ENCODE measurements at places on chromosomes 1 and 21. TPM values are rescaled to one million over a fixed set of nuclear protein-coding genes. Genes with fewer than 3 reads are reported as not detected.

CA6 gene
- total RNA-seq = not detected

LCE1A gene
- not detected for total RNA-seq

DCST1 gene
- total RNA-seq = not detected

SYT6 gene
- not detected for total RNA-seq

ERG gene
- total RNA-seq = not detected

ALX3 gene
- 0.11 TPM for total RNA-seq

GRCh38 chr1:207088161-207088560, 499 bp upstream of the C4BPB start:
- H3K27me3 ChIP-seq = no peaks in the 10 kb centered on the region
- peak; percentile 5 for DNase-seq
- H3K36me3 ChIP-seq = no peaks in the 10 kb centered on the region
- no peak overlapping the region for H3K4me3 ChIP-seq
- peaks cover 2% of the 10 kb centered on the region for H3K4me1 ChIP-seq

DNA sequence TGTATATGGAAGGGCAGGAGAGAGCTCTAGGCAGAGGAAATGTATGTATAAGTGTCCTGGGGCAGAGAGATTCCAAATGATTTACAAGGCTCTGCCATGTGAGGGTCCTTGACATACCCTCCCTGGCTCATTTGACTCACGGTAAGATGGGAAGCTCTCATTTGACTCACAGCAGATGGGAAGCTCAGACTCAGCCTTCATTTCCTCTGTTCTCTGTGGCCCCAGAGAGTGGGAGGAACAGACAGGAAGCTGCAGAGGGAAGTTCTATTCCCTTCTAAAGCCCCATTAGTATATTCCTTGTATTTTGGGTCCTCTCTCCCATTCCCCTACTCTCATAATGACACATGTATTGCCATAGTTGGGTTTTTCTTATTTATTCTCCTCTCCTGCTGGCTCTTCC, 44.9 kb downstream of the FOXD2 start:
- DNase-seq = no peak
- H3K27ac ChIP-seq = no peak overlapping the region
- H3K4me3 ChIP-seq = no peak overlapping the region
- no peaks in the 10 kb centered on the region for H3K4me1 ChIP-seq

DNA sequence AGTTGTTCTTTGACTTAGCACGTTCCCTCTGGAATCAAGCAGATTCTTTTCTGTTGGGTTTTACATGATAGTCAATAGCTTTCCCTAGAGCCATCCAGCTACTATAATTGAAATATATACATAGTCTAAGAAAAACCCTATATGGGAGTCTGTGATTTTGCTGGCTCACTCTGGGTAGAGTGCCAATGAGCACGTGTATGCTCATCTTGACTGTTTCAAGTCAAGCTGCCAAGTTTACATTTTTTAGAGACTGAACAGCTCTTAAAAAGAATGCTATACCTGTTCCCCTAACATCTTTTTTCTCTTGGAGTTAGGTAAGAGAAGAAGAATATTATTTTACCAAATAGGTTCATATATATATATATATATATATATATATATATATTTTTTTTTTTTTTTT, 182.8 kb upstream of the NRIP1 start:
- no peak overlapping the region for H3K4me3 ChIP-seq
- DNase-seq = no peak
- H3K4me1 ChIP-seq = no peaks in the 10 kb centered on the region
- no peak overlapping the region for H3K27ac ChIP-seq

DNA sequence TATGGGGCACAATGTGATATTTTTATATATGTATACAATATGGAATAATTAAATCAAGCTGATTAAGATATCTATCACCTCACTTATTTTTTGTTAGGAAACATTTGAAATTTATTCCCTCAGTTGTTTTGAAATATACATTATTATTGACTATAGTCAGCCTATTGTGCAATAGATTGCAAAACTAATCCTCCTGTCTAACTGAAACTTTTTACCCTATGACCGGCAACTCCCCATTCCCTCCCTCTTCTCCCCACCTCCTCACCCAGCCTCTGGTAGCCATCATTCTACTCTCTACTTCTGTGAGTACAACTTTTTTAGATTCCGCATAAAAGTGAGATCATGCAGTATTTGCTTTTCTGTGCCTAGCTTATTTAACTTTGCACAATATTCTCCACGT, 117.7 kb upstream of the SGIP1 start:
- no peak overlapping the region for H3K4me3 ChIP-seq
- no peaks in the 10 kb centered on the region for H3K36me3 ChIP-seq
- DNase-seq = no peak
- H3K4me1 ChIP-seq = peaks cover 16% of the 10 kb centered on the region

- H3K36me3 ChIP-seq = no peaks in the 10 kb centered on the region
- no peak overlapping the region for H3K4me3 ChIP-seq
- no peak overlapping the region for H3K27ac ChIP-seq
- no peaks in the 10 kb centered on the region for H3K27me3 ChIP-seq
- peak; percentile 52 for DNase-seq
Observed at GRCh38 chr1:241627453-241628259, 12.5 kb downstream of the CHML start.

DNA sequence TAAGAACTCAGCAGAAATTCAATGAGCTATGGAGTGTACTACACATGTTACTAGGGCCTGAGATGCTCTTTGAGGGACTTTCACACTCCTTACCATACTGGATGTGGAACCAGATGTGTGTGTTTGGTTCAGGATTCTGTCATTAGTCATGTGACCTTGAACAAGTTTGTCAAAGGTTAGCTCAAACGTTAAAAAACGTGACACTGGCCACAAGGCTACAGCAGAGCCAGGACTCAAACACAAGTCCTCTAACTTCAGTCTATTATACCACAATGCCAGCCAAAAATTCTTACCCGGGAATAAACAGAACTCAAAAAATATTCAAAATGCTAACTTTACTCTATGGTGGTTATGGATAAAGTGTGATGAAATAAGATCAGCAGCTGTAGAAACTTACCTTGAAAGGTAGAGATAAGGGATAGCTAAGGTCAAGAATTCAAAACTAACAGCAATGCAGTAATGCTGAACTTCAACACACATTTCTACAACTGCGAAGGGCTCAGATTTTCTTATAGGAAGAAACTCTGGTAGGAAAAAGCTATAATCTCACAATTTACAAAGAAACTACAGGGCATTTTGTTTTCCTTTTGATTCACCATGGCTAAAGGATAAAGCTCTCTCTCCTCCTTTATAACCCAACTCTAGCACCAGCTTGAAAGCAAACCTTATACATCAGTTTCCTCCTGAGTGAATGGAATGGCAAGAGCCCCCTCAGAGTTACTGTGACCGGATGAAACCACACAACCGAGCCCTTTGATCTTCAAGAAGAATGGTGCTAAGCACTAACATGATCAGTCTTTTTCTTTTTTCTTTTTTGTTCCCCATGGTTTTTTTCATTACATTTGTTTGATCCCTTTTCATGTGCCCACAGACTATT, 233.9 kb downstream of the SLC45A1 start:
- H3K27me3 ChIP-seq = no peaks in the 10 kb centered on the region
- H3K4me1 ChIP-seq = peaks cover 22% of the 10 kb centered on the region
- no peak overlapping the region for H3K4me3 ChIP-seq
- H3K27ac ChIP-seq = peak overlapping the region; percentile 73
- no peak for DNase-seq

GRCh38 chr21:17859661-17860060, 40.5 kb upstream of the C21orf91 start:
- no peaks in the 10 kb centered on the region for H3K27me3 ChIP-seq
- no peak overlapping the region for H3K4me3 ChIP-seq
- DNase-seq = no peak
- no peaks in the 10 kb centered on the region for H3K36me3 ChIP-seq

DNA sequence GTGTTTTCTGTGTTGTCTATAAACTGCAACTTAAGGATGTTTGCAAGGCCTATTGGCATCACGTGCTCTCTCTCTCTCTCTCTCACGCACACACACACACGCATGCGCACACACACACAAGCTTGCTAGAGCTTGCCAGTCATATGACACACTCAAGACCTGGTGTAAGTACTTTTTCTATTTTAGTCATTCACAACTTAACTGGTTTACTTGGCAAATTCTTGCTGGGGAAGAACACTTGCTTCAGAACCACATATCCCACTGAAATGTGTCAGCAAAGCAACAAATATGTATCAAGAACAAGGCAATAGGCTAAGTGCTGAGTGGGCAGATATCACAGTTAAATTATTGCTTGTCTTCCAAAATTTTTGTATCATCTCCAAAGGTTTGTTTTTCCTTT, 107.8 kb downstream of the DISC1 start:
- no peak overlapping the region for H3K4me3 ChIP-seq
- peak overlapping the region; percentile 25 for H3K27ac ChIP-seq
- no peaks in the 10 kb centered on the region for H3K4me1 ChIP-seq
- no peaks in the 10 kb centered on the region for H3K27me3 ChIP-seq

- H3K36me3 ChIP-seq = no peaks in the 10 kb centered on the region
- no peaks in the 10 kb centered on the region for H3K4me1 ChIP-seq
- no peaks in the 10 kb centered on the region for H3K27me3 ChIP-seq
- no peak overlapping the region for H3K27ac ChIP-seq
Observed at GRCh38 chr1:31535561-31535960, 40.8 kb upstream of the TINAGL1 start.

DNA sequence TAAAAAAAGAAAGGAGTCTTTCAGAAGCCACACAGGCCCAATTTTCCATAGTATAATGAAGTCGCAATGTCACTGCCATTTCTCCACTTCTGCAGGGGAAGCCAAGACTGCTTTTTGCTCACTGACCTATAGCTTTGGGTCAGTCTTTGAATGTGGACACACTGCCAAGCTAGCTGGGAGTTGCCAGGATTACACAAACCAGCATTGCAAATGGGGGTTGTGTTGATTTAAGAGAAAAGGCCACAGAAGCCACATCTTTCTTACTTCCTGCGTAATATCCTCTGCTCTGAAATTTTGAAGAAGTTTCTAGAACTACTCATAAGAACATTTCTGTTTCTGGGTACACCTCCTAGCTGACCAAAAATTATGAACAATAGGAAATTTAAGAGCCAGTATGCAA, 45.8 kb upstream of the SAMSN1 start:
- DNase-seq = no peak
- no peak overlapping the region for H3K27ac ChIP-seq
- H3K36me3 ChIP-seq = no peaks in the 10 kb centered on the region
- no peak overlapping the region for H3K4me3 ChIP-seq
- no peaks in the 10 kb centered on the region for H3K4me1 ChIP-seq

DNA sequence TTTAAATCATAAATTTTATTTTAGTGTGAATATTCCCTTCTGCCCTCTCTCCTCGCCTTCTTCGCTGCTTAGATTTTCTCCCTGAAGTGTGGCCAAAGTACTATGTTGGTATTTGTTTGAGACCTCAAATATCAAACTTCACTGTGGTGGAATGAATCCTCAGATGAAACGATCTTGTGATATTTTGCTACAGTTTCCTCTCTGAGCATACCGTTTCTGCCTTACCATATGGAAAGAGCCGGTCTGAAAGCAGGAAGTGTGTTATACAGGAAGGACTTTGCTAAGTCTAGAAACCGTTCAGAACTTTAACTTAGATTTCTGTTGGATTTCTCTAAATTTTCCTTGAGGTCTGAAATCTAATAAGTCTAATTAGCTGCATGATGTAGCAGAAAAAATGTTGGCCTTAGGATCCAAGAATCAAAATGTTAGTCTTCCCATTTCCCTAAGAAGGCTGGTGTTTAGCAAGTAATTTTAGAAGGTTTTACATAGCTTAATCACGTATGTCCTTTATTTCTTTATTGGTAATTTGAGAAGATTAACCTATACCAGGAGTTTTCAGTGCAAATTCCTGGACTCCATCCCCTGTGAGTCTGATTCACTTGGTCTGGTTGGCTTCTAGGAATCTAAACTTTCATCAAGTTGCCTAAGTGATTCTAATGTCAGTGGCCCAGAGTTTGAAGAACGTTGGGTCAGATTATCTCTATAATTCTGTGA, 30.7 kb downstream of the SDCCAG8 start:
- no peak overlapping the region for H3K27ac ChIP-seq
- no peak overlapping the region for H3K4me3 ChIP-seq
- no peaks in the 10 kb centered on the region for H3K4me1 ChIP-seq
- no peaks in the 10 kb centered on the region for H3K27me3 ChIP-seq
- no peak for DNase-seq
- peaks cover 4% of the 10 kb centered on the region for H3K36me3 ChIP-seq

DNA sequence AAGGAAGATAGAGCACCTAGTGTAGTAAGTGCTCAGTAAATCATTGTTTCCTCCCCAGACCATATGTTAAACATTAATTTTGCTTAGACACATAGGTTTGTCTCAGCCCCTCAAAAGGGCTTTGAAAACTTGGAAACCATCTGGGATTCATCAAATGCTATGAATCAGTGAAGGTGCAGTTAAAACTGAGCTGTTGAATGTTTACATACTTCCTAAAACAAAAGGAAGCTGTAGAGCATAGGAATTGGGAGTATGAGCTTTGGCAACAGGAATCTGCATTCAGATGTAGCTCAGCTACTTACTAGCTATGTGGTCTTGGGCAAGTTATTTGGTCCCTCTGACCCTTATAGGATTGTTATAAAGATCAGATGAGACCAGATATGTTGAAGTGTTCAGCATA, 18.7 kb upstream of the PODN start:
- H3K27me3 ChIP-seq = no peaks in the 10 kb centered on the region
- peaks cover 6% of the 10 kb centered on the region for H3K36me3 ChIP-seq
- H3K4me1 ChIP-seq = peaks cover 22% of the 10 kb centered on the region
- H3K4me3 ChIP-seq = no peak overlapping the region
- no peak for DNase-seq
- H3K27ac ChIP-seq = no peak overlapping the region

Measured in cardiac muscle cell (in vitro differentiated cells and primary cell).